ENCODE measurements at places on chromosomes 4 and X.

DNA sequence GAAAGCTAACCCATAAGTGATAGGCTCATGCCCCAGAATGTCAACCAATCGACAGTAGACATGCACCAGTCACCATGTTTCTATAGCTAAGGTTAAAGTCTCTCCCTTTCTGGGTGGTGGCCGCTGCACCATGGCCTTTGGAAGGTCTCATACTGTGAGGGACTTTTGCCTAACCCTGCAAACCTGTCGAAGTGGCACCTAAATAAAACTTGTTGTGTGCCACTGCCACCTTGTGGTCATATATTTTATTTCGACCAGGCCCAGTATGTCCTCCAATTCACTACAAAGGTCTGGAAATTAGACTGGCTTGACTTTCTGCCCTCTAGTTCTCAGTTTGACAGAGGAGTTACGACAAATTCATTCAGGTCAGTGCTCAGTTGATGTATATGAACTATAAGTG, 163.1 kb downstream of the SMARCA1 start:
- DNase-seq = peak; percentile 34

DNA sequence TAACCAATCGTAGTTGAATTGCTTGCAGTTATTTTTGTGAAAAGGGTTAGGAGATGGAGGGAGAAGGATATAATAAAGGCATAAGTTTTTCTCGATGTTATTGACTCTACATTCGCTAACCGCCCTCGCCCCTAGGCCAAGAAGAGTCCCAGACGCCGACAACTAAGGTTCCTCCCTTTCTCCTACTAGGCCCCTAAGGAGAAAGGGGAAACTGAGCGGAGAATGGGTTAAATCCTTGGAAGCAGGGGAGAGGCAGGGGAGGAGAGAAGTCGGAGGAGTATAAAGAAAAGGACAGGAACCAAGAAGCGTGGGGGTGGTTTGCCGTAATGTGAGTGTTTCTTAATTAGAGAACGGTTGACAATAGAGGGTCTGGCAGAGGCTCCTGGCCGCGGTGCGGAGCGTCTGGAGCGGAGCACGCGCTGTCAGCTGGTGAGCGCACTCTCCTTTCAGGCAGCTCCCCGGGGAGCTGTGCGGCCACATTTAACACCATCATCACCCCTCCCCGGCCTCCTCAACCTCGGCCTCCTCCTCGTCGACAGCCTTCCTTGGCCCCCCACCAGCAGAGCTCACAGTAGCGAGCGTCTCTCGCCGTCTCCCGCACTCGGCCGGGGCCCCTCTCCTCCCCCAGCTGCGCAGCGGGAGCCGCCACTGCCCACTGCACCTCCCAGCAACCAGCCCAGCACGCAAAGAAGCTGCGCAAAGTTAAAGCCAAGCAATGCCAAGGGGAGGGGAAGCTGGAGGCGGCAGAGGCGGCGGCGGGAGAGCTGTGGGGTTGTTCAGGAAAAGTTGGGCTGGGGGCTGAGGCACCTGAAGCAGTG, 5.9 kb downstream of the ATOH1 start:
- no peak for DNase-seq

GRCh38 chr4:34850421-34850820, 1393.9 kb downstream of the ARAP2 start:
- peak; percentile 47 for DNase-seq

GRCh38 chrX:153910446-153910845, 6.0 kb downstream of the AVPR2 start:
- DNase-seq = no peak

DNA sequence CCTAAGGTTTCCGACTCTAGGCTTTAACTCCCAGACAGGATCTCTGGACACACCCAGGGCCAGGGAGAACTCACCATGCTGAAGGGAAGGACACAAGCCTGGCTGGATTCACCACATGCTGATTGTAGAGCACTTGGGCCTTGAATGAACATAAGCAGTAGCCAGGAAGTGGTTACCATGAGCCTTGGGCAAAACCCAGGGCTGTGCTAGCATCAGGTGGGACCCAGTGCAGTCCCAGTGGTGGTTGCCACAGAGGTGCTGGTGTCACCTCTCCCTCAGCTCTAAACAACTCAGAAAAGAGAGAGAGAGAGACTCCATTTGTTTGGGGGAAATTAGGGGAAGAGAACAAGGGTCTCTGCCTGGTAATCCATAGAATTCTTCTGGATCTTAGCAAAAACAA, 77.0 kb downstream of the KLHL13 start:
- no peak for DNase-seq

DNA sequence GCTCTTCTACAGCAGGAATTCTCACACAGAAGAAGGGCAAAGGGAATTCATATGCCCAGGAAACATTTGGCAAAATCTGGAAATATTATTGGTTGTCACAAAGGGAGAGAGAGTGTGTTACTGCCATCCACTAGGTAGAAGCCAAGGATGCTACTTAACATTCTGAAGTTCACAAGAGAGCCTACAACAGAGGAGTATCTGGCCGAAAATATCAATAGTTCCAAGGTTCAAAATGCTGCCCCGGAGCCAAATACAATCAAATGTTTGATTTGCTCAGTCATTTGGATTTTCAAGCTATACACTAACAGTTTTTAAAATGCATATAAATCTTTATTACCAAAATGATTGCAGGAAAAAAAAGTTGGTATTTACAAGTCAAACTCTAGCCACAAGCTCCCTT, 18.8 kb downstream of the OTUD4 start:
- DNase-seq = no peak

GRCh38 chr4:140930557-140930956, 174.4 kb upstream of the TBC1D9 start:
- DNase-seq = no peak

GRCh38 chrX:142999199-142999701, 26.5 kb upstream of the SPANXN4 start:
- DNase-seq = no peak

GRCh38 chrX:22202251-22202650, 70.5 kb upstream of the CBLL2 start:
- DNase-seq = no peak

DNA sequence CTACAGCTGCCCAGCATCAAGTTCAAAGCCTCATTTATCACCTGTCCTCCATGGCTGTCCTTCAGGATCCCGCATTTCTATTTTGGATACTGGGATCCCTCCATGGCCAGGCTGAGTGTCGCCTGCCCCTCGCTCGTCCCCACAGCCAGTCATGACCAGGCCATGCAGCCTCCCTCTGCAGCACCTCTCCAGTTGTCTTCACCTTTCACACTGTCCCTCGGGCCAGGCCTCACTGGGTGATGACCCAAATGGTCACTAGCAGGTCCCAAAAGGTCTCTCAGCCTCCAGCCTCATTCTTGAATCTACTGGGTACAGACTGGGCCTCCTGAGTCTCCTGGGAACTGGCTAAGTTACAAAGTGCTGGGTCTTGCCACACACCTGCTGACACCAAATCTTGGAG, 48.7 kb upstream of the HELT start:
- DNase-seq = no peak

GRCh38 chrX:38879631-38880220, 78.5 kb downstream of the MID1IP1 start:
- DNase-seq = no peak

- peak; percentile 85 for DNase-seq
These were observed 31.3 kb downstream of the CXCL13 start for GRCh38 chr4:77636902-77637301.

DNA sequence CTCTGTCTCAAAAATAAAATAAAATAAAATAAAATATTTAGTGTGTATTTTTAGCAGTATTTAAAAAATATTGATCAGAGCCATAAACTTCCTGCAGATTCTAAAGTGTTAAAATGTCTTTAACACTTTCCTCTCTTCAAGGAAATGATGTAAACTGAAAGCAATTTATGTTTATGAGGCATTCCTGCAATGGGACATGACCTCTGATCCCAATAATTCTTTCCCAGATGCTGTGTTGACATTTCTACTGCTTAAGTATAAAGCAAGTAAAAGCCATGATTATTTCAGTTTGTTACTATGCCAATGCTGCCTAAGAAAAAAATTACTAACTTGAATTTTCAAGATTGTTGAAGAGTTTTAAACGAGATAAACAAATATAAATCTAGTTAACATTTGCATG, 29.0 kb downstream of the COQ2 start:
- DNase-seq = peak; percentile 84

DNA sequence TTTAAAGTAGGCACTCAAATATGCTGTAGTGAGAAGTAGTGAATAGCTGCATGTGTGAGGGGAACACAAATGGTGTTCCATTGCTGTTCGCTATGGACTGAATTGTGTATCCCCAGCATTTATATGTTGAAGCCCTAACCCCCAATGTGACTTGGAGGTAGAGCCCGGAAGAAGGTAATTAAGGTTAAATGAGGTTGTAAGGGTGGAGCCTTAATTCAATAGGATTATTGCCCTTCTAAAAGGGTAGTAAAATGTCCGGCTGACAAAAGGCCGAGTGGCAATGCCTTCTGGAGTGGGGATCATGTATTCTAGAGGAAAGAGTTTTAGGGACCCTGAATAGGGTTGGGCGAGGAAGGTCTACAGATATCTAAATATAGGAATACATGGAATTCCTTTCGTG, 168.9 kb upstream of the NUDT10 start:
- no peak for DNase-seq

DNA sequence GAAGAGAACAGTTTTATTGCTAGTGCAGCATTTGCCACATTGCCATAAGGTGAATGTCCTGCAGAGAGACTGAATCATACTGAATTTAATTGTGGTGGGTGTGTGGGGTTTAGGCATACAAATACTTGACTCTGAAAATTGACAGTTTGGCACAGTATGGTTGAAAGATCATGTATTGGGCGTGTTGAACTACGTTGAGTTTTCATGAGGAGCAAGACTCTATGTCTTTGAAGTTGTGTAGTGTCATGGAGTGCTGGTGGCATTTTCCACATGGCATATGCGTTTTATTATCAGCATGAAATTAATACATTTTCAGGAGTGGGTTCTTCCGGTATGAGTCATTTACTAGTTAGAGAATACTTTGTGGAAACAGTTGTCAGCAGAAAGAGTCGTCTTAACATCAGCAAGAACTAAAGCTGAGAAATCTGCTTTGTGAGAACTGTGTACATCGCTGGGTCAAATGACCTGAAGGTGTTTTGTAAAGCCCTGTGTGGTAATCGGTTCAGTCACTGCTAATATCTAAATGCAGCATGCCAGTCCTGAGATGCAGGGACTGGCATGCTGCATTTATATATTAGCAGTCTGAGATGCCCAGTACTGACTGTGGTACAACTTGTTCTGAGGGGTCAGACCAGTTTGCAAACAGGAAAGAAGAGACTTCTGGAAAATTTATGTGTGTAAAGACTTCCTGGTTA, 50.3 kb downstream of the ARHGAP10 start:
- peak; percentile 44 for DNase-seq

DNA sequence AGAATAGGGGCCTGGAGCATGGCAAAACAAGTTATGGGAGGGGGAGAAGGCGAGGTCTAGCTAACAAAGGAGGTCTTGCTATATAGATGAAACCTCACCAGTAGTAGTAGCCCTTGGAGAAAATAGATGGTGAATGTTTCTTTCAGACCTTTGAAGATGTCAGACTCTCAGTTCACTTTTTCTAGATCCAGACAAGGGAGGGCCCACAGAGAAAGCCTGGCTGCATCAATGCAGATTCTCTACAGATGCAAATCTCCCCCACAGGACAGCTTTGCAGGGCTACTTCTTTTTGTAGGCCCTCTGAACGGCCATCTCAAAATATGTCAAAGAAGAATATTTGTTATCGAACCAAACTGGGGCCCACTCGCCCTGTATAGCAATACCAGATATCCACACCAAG, 159.7 kb downstream of the ANK2 start:
- no peak for DNase-seq

- peak; percentile 59 for DNase-seq
These were observed 341.2 kb upstream of the BOD1L1 start for GRCh38 chr4:13968723-13969122.

GRCh38 chr4:109278594-109279031, 23.8 kb downstream of the COL25A1 start:
- no peak for DNase-seq

GRCh38 chrX:20712811-20713210, 446.1 kb upstream of the RPS6KA3 start:
- DNase-seq = no peak

- DNase-seq = no peak
These were observed 16.9 kb upstream of the PHEX start for GRCh38 chrX:22015139-22015750.

DNA sequence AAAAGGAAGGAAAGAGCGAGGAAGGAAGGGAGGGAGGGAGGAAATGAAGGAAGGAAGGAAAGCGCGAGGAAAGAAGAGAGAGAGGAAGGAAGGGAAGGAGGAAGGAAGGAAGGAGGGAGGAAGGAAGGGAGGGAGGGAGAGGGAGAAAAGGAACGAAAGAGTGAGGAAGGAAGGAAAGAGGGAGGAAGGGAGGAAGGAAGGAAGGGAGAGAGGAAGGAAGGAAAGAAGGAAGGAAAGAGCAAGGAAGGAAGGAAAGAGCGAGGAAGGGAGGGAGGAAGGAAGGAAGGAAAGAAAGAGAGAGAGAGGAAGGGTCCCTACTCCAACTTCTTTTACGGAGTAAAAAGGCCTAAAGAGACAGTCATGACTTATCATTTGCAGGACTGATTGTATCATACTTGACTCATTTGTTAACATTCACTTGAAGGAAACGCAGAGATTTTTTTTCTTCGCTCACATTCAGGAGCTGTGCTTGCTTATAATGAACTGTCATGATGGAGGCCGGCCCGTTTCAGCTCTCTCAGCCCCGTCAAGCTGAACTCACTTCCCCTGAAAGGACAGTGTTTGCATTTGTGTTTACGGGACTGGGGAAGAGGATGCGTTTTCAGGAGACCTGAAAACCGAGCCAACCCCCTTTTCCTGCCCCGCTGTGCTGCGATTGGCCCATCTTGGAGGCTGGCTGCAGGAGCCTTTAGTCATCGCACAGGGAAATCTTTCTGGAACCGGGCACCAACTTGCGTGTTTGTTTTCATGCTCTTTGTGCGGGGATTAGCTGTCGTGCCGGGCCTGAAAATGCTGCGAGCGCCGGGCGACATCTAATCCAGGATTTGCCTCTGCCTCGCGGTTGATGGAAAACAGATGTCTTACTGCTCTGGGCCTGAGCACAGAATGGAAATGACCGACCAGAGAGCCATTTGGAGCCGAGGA, 17.8 kb downstream of the TRIM2 start:
- peak; percentile 81 for DNase-seq

GRCh38 chrX:106672527-106672926, 54.0 kb upstream of the RNF128 start:
- DNase-seq = no peak

GRCh38 chrX:118823263-118824172, at the start of gene ZCCHC12:
ZCCHC12 (plus strand) TSS chrX:118823824; CDS start chrX:118825245, 1,421 bp downstream.
- DNase-seq = peak; percentile 48

- DNase-seq = no peak
These were observed 229.8 kb downstream of the NDST4 start for GRCh38 chr4:114883641-114884040.

DNA sequence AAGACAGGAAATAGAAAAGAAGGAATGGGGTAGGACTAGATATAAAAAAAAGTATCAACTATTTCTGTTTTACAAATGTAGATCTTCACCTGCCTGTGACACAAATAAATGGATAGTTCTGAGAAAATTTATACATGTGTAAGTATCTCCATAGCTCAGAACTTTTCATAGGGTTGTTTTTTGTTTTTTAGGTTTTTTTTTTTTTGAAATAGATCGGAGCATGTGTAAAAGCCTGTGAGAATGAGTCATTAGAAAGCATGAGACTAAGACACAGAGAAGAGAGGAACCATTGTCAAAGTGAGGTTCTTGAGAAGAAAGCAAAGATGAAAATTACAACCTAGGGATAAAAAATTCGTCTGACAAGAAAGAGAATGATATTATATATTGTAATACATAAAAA, 481.6 kb downstream of the PABPC4L start:
- DNase-seq = no peak

Measured in fibroblast of skin of back (primary cell).